ENCODE measurements at places on chromosomes 16 and 17.

- DNase-seq: no peak
Observed at GRCh38 chr17:45302649-45303173, 14.1 kb downstream of the MAP3K14 start.

DNA sequence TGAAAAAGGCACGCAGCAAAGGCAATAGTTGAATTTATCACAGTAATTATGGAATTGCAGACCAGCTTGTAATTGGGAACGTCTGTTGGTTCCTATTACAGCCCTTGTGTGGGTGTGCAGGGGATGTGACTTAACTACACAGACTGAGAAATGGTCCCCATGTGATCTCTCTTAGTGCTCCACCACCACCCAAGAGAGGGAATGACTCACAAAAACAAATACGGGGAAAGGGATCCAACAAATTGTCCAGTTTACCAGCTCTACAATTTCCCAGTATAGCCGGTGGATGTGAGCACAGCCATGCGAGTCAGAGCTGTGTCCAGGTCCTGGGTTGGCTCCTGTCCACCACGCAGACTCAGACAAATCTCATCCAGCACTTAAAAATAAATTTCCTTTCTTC, 337.9 kb downstream of the GRIN2A start:
- no peak for DNase-seq

DNA sequence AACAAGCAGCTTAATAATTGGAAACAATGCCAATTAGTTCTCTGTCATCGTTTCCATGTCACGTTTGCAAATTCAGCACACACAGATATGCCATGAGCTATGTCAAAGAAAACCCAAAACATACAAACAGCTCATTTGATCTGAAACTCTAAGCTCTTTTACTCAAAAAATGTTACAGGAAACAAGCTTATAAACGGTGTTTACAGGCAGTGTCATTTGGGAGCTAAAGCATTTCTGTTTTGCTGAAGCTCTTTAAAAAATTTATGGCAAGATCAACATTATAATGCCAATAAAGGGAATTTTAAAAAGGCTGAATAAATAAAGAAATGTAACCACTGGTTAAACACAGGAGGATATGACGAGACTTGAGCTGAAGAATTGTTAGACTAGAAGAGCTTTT, 94.0 kb upstream of the HS3ST2 start:
- DNase-seq: no peak

DNA sequence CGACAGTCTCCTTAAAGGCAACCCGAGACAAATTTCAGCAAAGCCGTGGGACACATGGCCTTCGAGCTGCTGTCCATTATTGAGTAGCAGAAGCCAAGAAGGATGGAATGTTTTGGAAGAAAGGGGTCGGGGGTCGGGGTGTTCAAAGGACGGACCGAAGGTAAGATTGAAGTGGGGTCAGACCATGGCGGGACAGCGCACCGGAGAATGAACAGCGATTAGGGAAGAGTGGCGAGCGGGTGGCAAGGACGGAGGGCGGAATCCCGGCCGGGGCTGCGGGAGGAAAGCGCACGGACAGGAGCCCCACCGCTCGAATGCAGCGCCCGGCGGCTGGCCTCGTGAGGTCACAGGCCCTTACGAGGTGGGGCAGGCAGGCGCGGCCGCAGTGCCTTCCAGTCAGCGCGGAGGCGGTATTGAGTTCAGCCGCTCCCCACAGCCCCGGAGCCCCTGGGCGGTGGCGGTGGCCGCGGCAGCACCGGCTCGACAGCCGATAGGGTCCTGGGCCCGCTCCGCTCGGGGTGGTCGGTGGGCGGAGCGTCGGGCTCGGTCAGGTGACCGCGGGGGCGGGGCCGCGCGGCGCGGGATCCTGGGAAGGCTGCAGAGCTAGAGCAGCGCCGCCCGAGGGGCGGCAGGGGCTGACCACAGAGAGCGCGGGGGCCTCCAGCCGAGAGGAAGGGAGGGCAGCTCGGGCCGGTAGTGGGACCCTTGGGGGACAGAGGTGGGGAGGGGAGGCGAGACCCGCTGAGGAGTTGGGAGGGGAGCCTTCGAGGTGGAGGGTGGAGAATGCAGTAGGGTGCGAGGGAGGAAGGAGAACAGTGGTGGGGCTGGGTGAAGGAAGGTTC, at the start of gene EFCAB13:
Gene EFCAB13 (plus strand): TSS at position 574 of the 842 bp plus-strand sequence. CDS start 4,399 bp downstream, outside the sequence.
- DNase-seq: peak; percentile 75

GRCh38 chr16:9787717-9788116, 394.5 kb downstream of the GRIN2A start:
- no peak for DNase-seq

GRCh38 chr16:53771655-53772497, 67.9 kb downstream of the FTO start:
- DNase-seq: no peak

GRCh38 chr16:77613095-77613494, 109.2 kb upstream of the NUDT7 start:
- no peak for DNase-seq

DNA sequence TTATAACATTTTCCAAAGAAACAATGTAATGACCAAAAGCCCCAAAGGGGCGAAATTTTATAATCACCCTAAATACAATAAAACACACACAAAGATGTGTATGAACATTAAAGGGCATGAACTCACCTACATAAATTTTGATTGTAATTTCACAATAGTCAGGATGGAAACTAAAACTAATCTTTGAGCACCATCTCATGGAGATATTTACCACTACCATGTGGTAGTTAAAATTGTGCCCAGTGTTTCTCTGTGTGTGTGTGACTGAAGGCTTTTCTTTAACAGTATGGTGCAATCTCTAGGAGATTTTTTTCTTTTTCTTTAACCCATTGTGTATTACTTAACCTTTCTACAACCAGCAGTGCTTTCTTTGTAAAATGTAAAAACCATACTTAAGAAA, 19.7 kb upstream of the MEIOC start:
- no peak for DNase-seq

GRCh38 chr17:78361225-78361701, 1.4 kb upstream of the SOCS3 start:
- DNase-seq: no peak

DNA sequence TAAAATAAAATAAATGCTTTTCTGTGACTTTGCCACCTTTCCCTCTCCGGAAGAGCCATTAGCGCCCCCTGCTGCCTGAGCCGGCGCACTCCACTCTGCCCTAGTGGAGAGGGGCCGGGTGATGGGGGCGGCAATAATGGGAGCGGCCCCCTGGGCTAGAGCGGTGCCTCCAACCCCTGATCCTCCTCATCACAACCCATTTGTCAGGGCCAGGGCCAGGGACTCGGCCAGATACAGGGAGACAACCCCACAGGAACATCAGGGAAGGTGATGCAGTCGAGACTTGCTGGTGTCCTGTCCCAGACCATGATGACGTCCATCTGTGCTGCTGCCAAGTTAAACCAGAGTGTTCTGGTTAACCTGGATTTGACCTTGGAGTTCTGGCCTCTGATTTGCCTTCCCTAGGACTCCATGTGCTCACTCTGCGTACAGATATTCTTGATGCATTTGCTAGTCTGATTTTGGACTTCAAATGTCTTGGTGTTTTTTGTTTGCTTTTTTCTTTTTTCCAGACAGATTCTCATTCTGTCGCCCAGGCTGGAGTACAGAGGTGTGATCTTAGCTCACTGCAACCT, 46.1 kb upstream of the BPTF start:
- DNase-seq: peak; percentile 61

- no peak for DNase-seq
Observed at GRCh38 chr17:50689251-50689650, 18.5 kb downstream of the ANKRD40 start.

DNA sequence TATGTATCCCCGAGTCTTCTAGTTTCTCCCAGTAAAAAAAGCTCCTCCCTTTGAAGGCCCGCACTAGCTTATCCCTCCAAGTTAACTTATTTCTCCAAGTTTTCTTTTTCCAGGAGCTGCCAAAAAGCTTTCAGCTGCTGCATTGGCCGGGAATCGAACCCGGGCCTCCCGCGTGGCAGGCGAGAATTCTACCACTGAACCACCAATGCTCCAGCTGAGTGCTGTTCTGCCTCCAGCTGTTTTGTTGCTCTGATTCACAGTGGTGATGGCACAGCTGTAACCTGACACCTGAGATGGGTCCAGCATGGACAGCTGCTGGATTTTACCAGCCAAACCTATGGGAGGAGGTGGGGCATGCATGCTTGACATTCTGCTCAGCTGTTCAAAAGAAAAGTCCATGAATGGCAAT, 22.1 kb downstream of the VAC14 start:
- no peak for DNase-seq

- DNase-seq: no peak
Observed at GRCh38 chr17:81398176-81398831, 3.0 kb downstream of the BAHCC1 start.

DNA sequence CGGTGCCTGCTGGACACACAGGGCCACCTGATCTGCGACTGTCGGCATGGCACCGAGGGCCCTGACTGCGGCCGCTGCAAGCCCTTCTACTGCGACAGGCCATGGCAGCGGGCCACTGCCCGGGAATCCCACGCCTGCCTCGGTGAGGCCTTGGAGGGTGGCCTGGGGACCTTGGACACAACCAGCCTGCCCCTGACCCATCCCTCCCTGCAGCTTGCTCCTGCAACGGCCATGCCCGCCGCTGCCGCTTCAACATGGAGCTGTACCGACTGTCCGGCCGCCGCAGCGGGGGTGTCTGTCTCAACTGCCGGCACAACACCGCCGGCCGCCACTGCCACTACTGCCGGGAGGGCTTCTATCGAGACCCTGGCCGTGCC, 1.4 kb downstream of the NTN3 start:
- DNase-seq: no peak

DNA sequence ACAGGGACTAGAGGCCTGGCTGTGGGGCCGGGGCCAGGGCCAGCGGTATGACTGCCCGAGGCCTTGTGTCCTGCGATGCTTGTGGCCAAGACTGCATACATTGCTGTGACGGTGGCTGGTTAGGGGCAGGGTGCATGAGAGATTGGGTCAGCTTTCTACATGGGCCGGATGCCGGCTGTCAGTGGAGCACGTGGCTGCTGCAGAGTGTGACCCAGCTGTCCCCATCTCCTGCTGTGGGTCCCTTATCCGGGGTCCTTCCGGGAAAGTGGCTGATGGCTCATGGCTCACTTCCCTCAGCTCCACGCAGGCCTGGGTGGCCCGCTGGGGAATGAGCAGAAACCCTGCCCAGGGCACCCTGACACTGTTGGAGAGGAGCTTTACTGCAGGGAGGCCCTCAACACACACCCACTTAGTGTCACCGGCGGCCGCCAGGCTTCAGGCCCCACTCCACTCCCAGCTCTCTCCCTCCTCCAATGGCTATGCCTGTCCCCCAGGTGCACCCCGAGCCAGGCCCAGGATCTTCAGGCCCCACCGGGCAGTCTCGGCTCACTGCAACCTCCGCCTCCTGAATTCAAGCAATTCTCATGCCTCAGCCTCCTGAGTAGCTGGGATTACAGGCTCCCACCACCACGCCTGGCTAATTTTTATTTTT, 808 bp upstream of the RGS11 start:
- no peak for DNase-seq

DNA sequence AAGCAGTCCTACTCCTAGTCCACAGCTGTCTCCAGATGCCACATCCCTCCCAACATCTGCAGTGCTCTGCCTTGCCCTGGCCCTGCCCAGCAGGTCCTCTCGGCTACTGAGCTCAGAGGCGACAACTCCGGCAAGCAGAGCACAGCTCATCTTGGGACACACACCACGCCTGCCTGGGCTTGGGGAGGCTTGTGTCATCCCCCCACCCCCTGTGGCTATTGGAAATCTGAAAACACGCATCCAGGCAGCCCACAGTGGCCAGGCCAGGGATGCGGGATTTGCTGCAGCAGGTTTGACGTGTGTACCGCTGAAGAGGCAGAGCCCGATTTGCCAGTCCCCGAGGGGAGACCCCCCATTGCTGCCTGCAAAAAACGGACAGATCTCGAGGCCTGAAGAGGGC, 25.4 kb downstream of the MXRA7 start:
- DNase-seq: no peak

DNA sequence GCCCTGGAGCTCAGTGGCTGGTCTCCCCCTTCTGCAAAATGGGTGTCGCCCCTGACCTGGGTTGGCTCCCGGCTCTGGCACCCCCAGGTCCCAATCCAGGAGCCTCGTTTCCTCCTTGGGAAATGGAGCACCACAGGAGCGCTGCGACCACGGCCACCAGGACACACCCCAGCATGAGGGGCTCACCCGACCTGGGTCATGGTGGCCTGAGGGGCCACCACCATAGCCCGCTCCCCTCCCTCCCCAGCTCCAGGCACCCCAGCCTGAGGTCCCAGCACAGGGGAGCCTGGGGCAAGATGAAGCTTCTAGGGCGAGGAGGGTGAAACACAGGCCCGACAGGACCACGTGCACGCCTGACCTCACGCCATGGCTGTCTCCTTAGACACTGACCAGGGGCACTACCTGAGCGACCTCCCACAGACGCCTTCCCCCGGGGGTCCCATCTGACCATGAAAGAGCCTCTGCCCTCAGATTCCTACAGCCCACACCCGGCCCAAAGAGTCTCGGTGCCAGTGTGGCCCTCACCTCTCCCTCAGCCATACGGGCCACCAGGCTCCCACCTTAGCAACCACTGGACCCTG, 11.8 kb downstream of the BCAR1 start:
- no peak for DNase-seq

DNA sequence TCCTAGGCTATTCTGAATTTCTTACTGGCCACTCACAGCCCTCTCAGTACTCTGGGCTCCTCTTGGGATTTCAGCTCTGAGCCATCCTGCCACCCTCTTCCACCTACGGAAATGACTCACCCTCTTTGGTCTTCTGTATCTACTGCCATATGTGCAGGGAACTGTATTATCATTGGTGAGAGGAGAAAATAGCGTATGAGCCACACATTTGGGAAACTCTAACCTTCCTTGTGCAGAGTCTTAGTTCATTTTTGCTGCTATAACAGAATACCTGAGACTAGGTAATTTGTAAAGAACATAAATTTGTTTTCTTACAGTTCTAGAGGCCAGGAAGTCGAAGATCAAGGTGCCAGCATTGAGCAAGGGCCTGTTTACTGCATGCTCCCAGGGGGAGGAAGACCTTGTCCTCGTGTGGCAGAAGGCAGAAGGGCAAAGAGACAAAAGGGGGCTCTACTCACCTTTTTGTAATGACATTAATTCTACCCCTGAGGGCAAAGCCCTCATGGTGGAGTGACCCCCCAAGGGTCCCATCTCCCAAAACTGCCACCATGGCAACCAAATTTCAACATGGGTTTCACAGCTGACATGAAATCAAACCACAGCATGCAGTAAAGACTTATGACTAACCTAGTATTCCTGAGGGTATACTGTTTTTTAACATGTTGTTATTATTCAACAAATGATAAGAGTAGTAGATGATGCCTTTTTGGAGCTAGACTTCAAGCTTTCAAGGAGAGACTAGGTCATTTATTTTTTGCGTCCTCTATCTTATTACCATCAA, 191.8 kb downstream of the PRKCA start:
- DNase-seq: no peak

DNA sequence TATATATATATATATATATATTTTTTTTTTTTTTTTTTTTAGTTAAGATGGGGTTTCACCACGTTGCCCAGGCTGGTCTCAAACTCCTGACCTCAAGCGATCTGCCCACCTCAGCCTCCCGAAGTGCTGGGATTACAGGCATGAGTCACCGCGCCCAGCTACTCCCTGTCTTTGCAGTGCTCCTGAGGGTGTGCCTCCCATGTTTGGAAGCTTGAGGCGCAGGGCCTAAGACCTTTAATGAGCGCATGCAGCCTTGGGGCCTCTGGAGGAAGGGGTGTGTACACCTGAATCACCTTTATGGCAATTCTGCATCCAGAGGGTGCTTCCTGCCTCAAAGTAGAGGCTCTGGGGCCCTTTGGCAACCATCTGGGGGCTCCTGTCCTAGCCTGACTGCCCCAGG, 219.4 kb upstream of the CIBAR2 start:
- DNase-seq: no peak

- no peak for DNase-seq
Observed at GRCh38 chr16:89815639-89816348, 653 bp downstream of the FANCA start.

- DNase-seq: no peak
Observed at GRCh38 chr17:6498901-6499540, 54.8 kb downstream of the PIMREG start.

Data from stimulated activated effector memory CD8-positive, alpha-beta T cell treated with anti-CD3 and anti-CD28 coated beads, Interleukin-12 subunit alpha, Interleukin-12 subunit beta, amount 100 ng/mL, for 72 hours (primary cell).